NCI-H1436 (cell line): ENCODE measurements at places on chromosomes 2 and 18.
A peak's percentile ranks its signal among the peaks of the same experiment; 100 is the strongest.

DNA sequence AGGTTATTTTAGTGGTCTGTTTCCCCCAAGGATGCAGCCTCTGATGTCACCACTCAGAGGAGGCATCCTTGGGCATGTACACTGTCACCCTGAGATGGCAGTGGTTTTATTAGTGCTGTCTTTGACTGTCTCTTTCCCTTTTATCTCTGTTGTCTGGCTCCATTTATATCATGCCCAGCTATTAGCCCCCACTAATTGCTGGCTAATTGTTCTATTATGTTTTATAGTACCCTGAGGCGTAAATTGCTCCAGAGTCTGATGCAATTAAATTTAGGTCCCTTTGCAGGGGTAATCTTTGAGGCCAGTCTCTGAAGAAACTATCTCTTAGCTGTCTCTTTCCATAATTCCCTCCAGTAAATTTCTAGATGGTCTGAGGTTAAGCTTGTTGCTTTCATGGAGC is 301.0 kb upstream of the KLHL29 start:
- no peak for DNase-seq

DNA sequence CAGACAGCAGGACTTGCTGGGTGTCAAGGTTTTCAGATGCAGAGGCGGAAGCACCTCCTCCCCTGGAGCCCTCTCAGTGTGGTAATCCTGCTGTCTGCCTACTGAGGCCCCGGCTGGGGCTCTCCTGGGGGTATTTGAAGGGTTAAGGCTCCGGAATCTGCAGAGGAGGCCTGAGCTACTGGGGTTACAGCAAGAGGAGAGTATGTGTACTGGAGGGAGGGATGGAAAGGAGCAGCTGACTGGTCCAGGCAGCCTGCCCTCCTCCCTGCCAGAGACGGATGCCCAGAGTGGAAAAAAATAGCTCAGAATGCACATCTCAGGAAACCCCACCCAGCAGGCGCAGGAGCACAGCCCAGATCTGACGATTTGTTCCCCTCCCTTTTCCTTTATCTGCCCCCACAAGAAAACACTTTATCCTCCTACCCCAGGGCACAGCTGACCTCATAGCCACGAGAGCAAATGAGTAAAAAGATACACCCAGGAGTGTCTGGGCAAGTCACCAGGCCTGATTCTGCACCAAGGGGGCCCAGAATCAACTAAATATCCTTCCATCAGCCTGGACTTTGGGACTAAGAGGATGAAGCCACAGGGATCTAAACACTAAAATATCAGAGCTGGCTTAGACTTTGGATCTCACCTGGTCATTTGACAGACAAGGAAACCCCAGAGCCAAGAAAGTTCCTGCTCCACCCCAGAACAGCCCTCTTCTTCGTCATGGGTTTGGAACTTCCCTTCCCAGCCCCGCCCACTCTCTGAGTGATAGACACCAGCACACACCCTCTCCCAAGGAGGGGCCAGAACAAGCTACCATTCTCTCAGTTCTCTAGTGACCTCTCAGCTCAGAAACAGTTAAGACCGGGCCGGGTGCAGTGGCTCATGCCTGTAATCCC is 5.5 kb downstream of the TMBIM1 start:
- no peak for DNase-seq

DNA sequence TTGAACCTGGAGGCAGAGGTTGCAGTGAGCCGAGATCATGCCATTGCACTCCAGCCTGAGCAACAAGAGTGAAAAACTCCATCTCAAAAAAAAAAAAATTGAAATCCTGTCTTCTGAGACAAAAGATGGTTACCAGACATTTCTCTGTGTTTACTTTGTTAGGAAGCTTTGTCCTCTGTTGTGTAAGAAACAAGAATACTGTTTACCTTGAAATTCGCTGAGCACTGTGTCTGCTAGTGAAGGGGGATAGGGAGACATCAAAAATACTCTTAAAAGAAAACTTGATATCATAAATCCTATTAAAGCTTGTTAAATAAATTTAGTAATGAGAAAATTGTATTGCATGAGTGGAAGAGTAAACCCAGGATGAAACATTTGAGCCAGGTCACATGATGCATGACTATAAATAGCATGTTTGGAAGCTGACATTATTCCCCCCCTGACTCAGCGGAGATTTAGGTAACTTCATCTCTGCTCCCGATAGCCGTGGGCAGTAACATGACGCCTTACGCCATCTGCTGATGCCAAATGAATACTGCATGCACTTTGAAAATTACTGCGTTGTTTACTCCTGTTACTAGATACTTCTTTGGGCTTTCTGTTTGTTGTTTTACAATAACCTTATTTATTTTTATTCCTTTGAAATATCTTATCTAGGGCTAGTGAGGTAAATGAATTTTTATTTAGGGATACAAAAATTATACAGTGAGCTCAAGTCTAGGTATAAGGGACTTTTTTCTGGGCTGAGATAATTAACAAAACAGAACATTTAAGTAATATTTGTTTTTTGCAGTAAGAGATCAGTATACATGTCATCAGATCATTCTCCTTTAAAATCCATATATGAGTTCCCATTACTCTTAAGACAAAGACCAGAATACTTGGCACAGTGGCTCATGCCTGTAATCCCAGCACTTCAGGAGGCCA is 134.9 kb downstream of the MAP3K20 start:
- peak; percentile 70 for DNase-seq

GRCh38 chr2:16321256-16321655 is 344.4 kb downstream of the CYRIA start:
- no peak for DNase-seq

DNA sequence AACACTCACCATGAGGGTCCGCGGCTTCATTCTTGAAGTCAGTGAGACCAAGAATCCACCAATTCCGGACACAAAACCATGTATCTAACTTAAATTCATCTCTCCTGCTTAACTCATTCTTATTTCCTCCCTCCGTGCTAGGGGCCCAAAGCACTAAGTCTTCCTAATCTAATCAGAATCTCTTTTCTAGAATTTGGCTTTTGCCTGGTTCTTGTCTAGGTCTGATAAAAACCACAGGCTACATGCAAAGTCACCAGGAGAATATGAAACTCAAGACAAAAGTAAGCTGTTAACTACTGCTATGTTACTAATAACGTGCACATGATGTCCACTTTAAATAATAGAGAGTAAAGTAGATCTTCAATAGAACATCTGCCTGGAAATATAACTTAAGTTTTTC is 69.9 kb downstream of the TRIP12 start:
- DNase-seq: no peak

DNA sequence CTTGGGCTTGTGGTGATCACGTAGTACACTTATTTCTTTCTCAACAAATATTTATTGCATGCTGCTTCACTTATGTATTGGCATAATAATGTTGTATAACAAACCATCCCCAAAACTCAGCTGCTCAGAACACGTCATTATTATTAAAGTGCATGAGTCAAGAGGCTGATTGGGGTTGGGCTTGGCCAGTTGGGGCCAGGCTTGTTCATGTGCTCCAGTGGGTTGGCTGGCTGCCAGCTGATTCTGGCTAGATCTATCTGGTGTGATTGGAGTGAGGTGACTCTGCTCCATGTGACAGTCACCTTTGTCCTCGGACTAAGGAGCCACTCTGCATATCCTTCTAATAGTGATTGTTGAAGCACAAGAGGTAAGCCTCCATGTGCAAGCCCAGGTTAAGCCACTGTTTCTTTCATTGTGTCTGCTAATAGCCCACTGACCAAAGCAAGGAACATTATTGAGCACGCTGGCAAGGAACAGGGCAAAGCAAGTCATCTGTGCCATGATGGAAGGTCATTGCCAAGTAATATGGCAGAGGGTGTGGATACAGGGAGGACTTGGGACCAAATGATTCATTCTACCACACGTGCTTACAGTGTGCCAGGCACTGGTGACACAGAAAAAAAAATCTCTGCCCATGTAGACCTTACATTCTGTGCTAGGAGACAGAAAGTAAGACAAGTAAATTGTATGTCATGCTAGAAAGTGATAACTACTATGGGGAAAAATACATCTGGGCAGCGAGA is 63.3 kb upstream of the TMEM182 start:
- DNase-seq: no peak

DNA sequence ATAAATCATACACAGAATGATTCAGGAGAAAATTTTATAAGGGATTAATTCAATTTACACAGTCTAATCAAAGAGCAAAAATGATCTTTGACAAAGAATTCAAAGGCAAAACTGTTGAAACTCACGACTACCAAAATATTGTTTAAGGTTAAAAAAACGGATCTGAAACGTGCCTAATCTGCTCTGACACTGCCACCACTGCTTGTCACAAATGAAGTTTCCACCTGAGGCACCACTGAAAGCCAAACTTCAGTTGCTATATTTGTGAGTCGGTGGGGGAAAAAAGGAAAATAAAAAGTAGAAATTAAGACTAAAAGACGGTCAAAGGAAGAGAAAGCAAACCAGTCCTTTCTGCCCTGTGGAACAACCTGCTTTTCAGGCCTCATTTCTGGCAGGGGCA is 140.6 kb upstream of the DNMT3A start:
- DNase-seq: no peak

DNA sequence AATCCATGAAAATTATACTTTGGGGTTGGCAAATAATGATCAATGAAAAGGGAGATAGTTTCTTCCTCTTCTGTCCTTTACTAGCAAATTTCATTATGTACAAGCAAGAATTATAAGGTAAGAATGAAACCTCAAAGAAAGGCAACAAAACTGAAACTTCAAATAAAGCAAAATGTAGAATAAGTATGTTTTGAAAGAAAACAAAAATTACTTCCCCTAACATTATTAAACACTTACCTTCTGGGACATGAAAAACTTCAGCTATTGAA is 29.4 kb downstream of the THADA start:
- no peak for DNase-seq

DNA sequence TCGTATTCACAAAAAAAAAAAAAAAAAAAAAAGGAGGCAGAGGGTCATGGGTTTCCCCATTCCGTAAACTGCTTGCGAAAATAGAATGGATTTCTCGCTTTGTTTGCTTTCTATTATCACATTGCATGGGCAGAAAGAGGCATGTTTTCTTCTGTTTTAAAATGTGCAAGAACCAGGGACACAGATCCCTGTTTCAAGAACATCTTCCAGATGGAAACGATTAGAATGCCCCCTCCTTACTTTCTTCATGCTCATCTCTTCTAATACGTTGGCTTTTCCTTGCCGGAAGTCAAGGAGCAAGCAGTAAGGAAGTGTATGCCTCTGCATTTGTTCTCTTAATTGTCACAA is 51.0 kb upstream of the ZNF516 start:
- no peak for DNase-seq

DNA sequence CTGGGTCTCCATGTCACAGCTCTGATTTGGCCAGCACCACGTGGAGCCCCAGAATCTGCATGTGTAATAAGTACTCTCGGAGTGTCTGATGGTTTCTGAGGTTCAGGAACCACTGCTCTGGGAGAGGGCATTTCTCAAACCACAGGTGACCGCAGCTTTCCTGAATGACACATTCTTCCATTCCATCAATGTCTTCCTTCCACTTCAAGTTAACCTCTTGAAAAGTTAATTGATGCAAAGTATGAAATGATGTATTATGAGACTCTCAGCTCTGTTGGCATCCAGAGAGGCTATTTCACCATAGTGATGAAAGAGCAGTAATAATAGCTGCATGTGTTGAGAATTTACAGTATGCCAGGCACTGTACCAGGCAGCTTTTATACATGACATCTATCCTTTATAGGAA is 61.3 kb upstream of the CRIM1 start:
- no peak for DNase-seq

DNA sequence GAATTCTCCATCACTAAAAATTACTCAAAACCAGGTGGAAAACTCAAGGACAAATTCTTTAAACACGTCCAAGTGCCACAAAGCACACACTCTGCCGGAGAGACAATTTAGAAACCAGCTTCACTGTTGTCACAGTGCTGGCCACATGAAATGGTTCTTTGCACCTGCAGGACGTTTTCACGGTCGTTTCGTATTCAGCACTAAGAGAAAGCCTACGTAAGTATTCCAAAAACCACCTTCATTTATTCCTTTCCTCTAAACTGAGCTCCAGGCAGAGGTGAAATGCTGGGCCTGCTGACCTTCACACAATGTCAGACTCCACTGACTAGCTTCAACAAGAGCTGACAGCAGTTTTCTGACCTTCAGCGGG is 680 bp downstream of the ATP5F1A start:
- DNase-seq: no peak

- peak; percentile 9 for DNase-seq
These were observed 59.4 kb downstream of the KCNG2 start for GRCh38 chr18:79857082-79857671.

DNA sequence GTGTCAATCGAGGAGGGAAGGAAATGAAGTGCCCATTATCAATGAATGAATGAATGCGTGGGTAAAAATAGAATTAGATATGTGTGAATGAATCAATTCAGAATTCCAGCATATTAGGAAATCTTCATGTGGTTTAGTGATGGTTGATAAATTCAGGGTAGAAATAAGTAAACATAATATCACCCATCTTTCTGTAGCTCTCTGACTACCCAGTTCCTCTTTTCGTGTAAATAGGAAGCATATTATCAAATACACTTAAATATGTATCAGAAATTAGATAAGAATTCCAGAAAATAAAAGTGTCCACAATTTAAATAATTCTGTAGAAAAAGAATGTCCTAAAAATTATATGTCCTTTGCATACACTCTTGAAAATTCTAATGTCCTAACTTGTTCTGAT is 552.9 kb upstream of the LRATD1 start:
- no peak for DNase-seq

DNA sequence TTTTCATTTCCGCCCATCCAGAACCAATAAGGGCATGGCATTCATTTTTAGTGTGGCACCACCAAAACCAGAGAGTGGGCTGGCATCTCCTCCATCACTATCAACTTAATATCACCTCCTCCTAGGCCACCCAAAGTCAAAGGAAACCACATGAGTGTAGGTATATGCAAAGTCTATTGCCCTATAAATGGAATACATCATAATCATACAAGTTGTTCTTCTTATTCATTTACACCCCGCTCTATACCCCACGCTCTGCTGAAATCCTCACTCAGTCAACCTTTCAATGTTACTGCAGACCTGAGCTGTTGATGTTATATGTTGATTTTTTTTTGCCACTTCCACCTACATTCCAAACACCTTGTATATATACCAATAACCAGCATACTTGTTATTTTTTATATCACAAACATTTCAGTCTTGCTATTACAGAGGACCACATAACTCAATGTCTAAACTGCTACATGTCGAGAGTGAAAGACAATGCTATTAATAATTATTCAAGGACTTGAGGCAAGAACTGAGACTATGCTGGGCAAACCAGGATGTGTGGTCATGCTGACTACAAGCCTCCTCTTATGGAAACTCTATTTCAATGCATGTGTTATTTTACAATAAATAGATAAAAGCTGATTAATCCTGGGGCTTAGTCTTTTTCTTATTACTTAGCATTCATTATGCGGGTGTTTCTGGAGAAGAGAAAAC is 466.5 kb upstream of the ID2 start:
- DNase-seq: no peak

GRCh38 chr2:232843834-232844233 is 26.2 kb upstream of the SNORC start:
- DNase-seq: no peak

- no peak for DNase-seq
These were observed 311.3 kb downstream of the CELF4 start for GRCh38 chr18:37254236-37254754.

- no peak for DNase-seq
These were observed 141.0 kb upstream of the EPC2 start for GRCh38 chr2:148503516-148503915.

- DNase-seq: no peak
These were observed 76.2 kb downstream of the CHRNA1 start for GRCh38 chr2:174688079-174688478.
